ENCODE measurements at places on chromosomes 4 and X.
A peak's percentile ranks its signal among the peaks of the same experiment; 100 is the strongest.

- no peak for DNase-seq
Observed at GRCh38 chrX:109918753-109919152, 84.2 kb upstream of the TMEM164 start.

DNA sequence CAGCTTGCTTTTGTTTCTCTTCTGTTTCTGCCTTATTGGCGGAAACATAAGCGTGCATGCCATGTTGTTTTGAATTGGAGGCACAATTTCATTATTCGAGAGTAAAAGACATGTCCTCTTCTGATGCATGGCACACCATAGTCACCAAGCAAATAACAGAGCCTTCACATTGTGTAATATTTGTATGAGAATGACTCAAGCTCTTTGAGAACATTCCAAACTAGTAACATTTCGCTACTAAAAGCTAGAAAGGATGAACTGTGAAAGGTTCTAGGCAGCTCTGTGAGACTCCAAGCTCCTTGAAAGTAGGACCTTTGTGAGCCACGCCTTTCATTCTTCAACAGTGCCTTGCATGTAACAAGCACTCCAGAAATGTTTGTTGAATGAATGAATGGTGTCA lies 9.2 kb upstream of the ANXA3 start:
- DNase-seq, result no peak

- no peak for DNase-seq
Observed at GRCh38 chr4:94530073-94530472, 78.3 kb downstream of the PDLIM5 start.

DNA sequence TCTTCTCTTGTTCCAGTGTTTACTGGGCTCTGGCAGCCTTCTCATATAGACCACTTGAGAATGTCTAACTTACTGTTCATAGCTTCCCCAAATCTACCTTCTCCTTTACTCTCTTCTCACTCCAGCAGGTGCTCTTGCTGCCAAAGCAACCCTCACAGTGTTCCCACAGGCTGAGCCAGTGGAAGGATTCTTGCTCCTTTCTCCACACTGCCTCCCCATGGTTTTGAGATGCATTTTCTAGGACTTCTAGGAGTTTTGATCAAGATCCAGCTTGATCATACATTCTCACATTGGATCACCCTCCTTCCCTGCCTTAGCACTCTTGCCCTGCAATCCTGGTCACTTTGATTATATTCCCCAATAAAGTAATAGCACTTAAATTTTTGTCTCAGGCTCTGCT lies 230.8 kb downstream of the TMEM47 start:
- DNase-seq, result no peak

GRCh38 chr4:108620933-108621905 lies 843 bp downstream of the RPL34 start:
- DNase-seq, result no peak

GRCh38 chrX:85964744-85965143 lies 82.6 kb downstream of the CHM start:
- DNase-seq, result no peak

DNA sequence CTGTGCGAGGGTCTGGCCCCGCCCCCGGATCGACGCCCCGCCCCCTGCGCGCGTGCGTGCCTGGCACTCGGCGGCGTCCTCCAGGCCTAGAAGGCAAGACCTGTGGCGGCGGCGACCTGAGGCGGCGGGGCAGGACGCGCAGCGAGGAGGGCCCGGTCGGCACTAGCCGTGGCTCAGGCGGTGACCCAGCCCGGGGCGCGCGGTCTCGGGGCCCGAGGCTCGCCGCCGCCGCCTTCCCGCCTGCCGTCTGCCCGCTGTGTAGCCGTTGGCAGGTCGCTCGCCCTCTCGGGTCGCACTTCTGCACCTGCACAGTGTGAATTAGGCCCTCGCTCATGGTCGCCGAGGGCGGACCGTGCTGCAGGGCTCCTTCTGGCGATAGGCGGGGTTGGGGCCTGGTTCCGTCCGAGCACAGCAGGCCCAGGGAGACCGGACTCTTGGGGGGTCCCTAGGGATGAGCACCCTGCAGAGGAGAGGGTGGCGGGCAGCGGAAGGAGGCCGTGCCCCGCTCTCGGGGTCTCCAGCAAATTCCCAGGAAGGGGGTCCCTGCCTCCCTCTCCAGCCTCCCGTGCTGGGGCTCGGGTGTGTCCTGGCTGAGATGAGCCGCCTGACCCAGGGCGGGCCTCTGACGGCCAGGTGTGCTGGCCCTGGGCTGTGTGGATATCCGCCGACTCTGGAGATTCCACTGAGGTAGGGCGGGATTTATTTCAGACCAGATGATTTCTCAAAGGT lies 557 bp upstream of the FAM53A start:
- peak; percentile 93 for DNase-seq

Measured in activated T-cell treated with anti-CD3 and anti-CD28 coated beads for 4 hours (primary cell).